GM12864 (cell line): ENCODE measurements at places on chromosomes 5 and 9.

DNA sequence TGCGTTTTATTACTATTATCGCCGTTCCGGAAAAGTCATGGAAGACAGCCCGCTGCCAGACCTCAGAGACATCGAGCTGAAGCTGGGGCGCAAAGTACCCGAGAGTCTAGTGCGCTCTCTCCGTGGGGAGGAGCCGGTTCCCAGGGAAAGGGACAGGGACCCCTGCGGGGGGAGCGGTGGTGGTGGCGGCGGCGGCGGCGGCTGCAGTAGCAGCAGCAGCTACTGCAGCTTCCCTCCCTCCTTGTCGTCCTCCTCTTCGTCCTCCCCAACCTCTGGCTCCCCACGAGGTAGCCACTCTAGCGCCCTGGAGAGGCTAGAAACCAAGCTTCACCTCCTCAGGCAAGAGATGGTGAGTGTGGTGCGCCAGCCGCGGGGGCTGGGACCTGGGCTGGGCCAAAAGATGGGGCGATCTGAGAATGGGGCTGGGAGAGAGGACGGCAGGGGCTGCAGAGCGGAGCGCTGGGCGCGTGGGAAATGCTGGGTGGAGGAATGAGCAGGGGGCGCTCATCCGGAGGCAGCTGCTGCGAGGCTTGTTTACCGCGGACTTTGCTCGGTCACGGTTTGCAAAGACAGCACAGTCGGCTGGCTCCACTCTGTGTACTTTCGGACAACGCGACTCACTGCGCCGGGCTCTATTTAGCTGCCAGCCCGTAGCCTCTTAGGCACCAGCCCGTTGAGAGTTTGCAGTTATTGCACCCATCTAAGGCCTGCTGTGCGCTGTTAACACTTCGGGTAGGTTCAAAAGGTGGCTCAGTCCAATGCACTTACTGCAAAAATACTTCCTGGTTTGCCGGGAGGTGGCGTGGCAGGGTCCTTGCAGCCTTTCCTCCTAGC is 1.1 kb downstream of the LURAP1L start:
- no peak for DNase-seq

- DNase-seq: peak; percentile 74
Observed at GRCh38 chr9:128370752-128371629, at the start of gene URM1. Gene URM1, plus strand, starts transcription at chr9:128371374. Its CDS starts 7 bp downstream, at chr9:128371381.

DNA sequence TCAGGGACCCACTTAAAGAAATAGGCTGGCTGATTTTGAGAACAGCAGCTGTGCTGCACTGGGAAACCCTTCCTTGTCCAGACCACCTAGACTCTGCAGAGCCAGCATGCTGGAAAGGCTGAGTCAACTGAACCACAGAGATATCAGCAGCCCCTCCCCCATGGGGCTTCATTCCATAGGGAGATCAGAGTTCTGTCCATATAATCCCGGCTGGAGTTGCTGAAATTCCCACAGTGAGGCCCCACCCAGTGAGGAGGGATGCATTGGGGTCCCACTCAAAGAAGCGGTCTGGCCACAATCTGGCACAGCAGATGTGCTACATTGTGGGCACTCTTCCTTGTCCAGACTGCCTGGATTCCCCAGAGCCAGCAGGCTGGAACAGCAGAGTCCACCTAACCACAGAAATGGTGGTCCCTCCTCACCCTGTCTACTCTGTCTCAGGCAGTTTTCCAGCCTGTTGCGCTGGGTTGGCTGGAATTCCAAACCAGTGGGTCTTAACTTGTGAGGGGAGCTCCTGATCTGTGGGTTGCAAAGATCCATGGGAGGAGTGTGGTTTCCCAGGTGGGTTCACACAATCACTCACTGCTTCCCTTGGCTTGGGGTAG is 127.1 kb downstream of the RNF180 start:
- DNase-seq: no peak

DNA sequence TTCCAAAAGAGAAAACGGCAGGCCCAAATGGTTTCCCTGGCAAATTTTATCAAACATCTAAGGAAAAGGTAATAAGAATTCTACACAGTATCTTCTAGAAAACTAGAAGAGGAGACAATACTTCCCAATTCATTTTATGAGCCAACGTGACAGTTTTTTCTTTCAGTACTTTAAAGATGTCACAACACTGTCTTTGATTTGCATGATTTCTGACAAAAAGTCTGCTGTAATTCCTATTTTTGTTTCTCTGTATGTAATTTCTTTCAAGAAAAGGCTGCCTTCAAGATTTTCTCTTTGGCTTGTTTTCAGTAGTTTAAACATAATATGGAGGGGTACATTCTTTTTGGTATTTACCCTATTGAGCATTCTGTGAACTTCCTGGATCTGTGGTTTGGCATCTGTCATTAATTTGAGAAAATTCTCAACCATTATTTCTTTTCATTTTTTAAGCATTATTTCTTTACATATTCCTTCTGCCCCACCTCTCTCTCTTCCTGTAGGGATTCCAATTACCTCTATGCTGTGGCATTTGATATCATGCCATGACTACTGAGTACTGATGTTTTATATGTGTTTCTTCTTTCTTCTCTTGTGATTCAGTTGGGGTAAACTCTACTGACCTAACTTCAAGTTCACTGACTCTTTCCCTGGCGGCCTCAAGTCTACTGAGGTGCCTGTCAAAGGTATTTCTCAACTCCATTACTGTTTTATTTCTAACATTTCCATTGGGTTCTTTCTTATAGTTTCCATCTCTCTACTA is 32.2 kb downstream of the ANKS6 start:
- no peak for DNase-seq

GRCh38 chr5:17482790-17483189 is 15.2 kb upstream of the TAF11L2 start:
- DNase-seq: no peak

DNA sequence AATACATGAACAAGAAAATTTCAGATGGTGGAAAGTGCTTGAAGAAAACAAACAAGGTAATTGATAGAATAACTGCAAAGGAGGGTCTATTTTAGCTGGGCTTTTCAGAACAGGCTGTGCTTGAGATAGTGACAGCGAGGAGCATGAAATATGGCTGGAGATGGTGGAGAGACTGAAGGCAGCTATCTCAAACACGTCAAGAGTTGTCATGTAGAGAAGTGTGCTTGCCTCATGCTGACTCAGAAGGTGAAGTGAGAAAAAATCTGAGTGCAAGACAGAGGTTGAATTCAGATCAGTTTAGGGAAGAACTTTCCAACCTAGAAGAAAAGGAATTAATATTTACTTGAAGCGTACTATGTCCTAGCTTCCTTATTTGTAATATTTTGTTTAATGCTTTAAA is 115.5 kb upstream of the RANBP3L start:
- DNase-seq: no peak

DNA sequence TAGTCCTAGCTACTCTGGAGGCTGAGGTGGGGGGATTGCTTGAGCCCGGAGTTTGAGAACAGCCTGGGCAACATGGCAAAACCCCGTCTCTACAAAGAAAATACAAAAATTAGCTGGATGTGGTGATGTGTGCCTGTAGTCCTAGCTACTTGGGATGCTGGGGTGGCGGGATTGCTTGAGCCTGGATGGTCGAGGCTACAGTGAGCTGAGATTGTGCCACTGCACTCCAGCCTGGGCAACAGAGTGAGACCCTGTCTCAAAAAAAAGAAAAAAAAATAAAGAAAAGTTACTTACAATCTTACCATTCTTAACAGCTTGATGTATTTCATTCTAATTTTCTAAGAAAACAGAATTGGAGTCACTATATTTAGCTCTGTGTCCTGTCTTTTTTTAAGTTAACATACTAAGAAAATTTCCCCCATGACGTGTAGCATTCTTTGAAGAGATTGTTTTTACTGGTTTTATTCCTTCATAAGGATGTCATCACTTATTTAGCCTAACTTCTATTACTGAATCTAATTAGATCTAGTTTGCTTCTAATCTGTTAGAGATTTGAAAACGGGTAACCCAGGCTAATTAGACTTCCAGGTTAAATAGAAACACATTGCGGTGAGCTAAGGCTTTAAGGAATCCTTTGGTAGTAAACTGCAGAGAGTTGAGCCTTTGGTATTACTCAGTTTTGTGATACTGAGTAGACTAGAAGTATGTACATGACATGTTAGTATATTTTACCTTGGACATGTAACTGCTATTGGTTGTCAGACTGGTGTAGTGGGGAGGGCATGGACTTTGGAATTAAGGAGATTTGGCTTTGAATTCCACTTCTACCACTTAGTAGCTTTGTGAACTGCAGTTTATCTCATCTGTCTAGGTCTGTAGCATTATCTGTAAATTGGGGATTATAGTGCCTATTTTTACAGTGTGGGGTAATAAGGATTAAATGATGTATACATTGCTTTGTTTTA is 24.0 kb downstream of the HSPA4 start:
- DNase-seq: no peak

DNA sequence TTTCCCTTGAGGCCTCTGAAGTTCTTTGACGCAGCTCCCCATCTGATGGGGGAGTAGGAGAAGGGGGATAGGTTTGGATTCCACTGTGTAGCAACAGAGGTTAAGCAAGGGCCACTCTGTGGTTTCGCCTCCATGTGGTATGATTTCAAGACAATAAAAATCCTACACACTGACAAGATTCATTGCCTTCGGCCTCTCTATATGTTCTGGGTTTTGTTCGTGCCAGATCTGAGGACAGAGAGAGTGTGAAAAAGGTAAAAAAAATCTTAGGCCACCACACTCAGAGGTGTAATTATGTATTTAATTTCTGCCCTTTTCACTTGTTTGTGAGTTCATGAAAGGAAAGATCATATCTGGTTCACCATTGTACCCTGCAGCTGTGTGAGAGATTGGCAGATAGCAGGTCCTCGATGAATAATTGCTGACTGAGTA is 715.2 kb upstream of the ZNF608 start:
- no peak for DNase-seq

DNA sequence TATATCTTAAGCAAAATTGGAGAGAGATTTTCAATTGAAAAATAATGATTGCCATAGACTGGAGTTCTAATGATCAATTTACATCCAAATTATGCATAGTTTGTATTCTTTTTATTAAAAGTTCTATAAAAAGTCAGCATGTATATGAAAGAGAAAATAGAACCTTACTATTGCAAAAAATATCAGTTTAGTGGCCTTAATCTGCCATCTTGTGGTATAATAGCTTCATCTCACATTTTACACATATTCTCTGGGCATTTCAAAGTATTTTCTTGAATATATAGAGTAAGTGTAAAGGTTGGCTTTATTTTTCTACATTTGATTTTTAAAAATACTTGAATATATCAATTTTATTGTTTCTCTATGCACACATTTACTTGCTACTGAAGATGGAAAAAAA is 1858.6 kb upstream of the CDH9 start:
- DNase-seq: no peak

DNA sequence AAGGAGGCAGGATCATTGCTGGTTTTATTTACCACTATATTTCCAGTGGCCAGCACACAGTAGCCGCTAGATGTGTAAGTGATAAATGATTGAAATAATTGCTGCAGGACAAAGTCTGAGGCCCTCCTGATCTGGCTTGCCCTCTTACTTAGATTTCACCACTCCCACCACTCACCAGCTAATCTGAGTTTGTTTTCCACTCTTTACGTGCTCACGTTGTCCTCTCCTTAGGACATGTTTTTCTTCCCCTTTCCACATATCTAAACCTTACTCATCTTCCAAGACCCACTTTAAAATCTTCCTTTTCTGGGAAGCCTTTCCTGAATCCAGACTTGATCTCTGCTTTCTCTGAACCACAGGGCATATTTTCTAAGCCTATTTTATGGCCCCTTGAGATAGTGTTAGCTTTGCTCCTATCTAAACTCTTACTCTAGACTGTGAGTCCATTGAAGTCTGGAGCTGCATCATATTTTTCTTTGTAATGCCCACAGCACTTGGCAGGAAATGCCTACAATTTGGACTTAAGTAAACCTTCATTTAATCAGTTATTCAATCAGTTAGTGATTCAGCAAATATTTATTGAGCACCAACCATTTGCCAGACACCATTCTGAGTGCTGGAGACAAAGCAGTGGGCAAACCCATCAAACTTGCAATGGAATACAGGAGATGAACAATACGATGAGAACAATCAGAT is 2.4 kb downstream of the TLR4 start:
- DNase-seq: no peak

DNA sequence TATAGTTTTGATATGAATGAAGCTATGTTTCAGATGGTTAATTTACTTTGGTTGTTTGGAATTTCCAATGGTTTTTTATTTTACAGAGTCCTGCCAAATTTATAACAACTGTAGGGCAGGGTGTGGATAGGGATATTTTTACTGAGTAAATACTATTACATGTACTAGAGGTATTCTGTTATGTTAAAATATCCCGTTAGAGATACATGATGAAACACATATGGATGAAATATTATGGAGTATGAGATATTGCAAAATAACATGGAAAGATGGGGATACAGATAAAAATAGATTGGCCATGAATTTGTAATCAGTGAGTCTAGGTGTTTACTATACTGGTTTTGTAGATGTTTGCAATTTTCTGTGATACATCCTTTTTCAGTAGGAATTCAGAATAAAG is 76.7 kb downstream of the RAB24 start:
- DNase-seq: no peak

- DNase-seq: no peak
Observed at GRCh38 chr5:123881759-123882244, 369.8 kb downstream of the CSNK1G3 start.
